ENCODE measurements at places on chromosomes 7 and 10.

- ATAC-seq, result peak; percentile 50
Measured at GRCh38 chr7:67484244-67484751, 487.7 kb downstream of the TYW1 start.

- no peak for ATAC-seq
Measured at GRCh38 chr7:95018021-95018420, 110.6 kb downstream of the PPP1R9A start.

DNA sequence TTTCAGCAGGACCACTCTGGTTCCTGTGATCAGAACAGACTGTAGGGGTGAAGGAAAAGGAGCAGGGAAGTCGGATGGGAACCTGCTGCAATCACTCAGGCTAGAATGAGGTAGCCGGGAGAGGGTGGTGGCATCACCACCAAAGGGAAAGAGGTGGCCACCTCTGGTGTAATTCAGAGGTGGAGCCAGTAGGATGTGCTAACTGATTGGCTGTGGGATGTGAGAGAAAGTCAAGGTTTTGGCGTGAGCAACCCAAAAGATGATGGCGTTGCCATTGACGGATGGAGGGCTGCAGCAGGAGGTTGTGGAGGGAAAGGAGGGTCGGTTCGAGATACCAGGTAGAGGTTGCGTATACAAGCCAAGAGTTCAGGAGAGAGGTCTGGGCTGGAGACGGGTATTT lies 7.4 kb upstream of the VSIR start:
- ATAC-seq, result no peak

GRCh38 chr7:93575555-93576399 lies 1.3 kb upstream of the CALCR start:
- peak; percentile 8 for ATAC-seq

DNA sequence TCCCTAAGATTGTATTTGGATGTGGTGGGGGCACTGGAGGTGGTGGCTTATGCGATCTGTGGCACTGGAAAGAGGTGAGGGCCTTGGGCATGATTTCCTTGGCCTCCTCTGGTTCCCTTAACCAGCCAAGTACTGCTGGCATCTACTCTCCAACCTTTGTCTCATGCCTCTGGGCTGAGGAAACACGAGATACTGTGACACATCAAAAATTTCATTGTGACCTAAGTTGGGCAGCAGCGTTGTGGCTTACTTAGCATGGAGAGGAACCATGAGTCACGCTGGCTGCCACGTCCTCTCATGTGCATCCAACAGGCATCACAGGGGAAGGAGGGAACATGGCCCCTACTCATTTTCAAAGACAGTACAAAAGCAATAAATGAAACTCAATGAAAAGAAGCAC lies 29.7 kb upstream of the GSDME start:
- ATAC-seq, result no peak

All from gastroesophageal sphincter (tissue), 4 donors.